Hindlimb muscle (tissue), 1 donor: ENCODE measurements at places on chromosomes 2 and 18.
A peak's percentile ranks its signal among the peaks of the same experiment; 100 is the strongest.

DNA sequence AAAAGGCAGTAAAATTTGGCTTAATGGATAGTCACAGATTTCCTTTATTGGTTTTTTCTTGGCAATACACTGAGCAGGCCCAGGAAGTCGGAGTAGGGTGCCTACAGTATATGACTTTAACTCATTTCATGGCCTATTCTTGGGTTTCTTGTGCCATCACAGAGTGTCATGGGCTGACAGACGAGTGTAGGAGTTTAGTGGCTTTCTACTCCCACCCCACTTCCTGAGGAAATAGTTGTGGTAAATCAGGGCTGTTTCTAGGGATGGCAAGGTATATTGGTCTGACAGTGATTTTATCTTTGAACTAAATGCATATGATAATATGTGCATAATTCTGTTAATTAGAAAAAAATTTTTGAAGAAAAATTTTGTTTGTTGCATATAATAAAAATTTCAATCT is 100.1 kb downstream of the PLCL1 start:
- no peak for DNase-seq

DNA sequence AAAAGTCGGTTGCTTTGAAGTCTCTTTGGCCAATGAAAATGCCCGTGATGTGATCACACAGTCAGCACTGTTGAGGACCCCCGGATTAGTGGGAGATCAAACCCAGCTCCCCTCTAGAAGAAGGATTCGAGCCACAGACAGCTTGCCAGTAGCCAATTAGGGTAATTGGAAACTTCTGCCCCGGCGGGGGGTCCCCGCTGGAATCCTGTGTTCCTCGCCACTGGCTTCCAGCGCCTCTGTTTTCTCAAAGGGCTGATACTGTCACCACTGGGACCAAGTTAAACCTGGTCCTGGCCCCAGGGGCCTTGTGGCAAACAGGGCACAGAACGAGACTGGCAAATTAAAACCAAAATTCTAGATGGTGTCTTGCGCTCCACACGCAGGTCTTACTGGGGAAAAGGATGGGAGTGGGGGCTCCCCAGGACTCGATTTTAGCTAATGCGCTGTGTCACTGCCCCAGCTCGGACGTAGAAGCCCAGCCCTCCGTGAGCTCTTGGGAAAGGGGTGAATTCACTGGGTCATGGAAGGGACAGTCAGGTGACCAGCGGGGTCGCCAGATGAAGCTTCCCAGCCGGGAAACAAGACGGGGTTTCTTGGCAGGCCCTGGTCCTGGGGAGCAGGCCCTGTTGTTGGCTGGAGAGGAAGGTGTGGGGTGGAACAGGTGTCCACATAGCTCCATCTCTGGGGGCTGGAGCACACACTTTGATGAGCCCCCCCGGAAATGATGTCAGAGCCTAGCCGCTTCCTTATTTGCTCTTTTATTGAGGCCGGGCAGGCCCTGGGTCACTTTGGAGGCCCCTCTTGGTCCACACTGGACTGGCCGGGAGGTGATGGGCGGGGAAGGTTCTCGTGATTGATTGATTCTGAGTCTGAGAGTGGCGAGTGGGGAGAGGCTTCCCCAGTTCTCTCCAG is 90.2 kb downstream of the SMAD7 start:
- no peak for DNase-seq

DNA sequence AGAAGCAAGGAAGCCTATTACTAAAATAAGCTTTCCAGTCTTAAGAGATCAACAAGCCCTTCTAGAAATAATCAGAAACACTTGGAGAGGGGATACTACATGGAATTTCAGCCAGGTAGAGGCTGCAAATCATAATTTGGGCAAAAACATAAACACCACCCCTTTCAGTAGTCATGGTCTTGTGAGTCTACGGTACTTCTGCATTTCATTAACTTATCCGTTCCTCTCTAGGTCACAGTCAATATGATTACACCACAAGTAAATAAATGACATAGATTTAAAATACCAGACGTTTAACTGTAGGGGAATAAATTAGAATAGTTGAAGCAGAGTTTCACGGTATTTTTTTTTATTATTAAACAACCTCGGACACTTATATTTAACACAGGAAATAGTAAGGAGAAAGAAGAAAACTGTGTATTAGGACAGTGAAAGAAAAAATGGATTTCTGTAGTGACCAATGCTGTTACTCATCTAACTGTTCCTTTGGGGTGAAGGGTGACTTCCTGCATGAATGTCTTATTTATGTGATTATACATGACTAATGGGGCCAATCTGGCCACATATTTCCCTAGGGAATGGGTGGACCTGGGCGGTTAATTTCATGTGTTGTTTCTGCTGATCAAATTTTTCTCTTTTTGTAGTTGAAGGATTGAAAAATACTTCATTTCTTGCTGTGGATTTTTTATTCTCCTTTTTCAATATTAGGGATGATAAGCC is 456.6 kb upstream of the UBE2E3 start:
- no peak for DNase-seq

- peak; percentile 49 for DNase-seq
Observed at GRCh38 chr2:101793277-101793969, 95.9 kb downstream of the MAP4K4 start.

- DNase-seq, result no peak
Observed at GRCh38 chr2:104858006-104858978, 4.4 kb downstream of the POU3F3 start.

GRCh38 chr18:48901145-48902022 is 49.4 kb downstream of the SMAD7 start:
- DNase-seq, result no peak

DNA sequence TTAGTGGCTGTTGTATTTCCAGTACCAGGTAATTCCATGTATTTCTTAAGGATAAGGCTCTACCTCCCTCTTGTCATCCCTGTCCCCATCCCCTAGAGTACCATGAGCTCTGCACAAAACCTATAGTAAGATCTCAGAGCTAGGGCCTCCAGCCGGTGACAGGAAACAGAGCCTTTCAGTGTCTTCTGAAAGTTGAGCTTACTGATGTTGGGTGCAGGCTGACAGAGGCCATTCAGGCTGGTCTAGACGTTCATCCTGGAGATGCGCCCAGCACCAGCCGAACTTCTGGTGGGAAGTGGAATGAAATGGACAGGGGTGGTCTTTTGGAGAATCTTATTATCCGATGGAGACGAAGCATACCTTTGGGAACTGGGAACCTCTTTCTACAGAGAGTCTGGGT is 16.7 kb upstream of the LYPD6B start:
- DNase-seq, result no peak

DNA sequence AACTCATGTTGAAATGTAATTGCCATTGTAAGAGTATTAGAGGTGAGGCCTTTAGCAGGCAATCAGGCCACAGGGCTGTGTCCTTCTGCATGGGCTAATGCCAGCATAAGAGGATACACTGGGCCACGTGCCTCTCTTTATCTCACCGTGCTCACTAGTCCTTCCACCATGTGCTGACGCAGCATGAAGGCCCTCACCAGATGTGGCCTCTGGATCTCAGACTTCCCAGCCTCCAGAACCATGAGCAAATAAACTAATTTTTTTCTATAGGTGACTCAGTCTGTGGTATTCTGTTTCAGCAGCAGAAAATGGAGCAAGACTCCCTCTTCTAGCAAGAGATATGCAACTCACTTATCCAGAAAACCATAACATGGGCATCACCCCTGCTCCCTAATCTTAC is 149.7 kb upstream of the ZNF236 start:
- no peak for DNase-seq

- no peak for DNase-seq
Observed at GRCh38 chr18:75249672-75250470, 39.3 kb downstream of the TSHZ1 start.

DNA sequence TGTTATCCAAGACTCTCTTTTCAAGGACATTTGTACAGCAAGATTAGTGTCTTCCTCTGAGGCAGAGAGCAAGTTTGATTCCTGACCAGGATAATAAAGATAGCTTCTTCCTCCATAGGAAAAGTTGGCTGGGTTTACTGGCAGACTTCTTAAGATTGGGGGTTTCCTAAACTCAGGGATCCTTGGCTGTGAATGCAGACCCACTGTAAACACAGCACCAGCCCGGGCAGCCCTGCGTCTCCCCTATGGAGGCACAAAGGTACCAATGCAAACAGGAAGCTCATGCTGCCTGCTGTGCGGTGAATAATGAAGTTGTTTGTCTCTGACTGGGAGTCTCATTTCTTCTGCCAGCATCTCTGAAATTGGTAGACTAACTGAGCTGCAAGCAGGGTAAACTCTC is 96.2 kb upstream of the ARHGAP28 start:
- DNase-seq, result no peak

- no peak for DNase-seq
Observed at GRCh38 chr2:96875498-96876268, 5.8 kb upstream of the SEMA4C start.

DNA sequence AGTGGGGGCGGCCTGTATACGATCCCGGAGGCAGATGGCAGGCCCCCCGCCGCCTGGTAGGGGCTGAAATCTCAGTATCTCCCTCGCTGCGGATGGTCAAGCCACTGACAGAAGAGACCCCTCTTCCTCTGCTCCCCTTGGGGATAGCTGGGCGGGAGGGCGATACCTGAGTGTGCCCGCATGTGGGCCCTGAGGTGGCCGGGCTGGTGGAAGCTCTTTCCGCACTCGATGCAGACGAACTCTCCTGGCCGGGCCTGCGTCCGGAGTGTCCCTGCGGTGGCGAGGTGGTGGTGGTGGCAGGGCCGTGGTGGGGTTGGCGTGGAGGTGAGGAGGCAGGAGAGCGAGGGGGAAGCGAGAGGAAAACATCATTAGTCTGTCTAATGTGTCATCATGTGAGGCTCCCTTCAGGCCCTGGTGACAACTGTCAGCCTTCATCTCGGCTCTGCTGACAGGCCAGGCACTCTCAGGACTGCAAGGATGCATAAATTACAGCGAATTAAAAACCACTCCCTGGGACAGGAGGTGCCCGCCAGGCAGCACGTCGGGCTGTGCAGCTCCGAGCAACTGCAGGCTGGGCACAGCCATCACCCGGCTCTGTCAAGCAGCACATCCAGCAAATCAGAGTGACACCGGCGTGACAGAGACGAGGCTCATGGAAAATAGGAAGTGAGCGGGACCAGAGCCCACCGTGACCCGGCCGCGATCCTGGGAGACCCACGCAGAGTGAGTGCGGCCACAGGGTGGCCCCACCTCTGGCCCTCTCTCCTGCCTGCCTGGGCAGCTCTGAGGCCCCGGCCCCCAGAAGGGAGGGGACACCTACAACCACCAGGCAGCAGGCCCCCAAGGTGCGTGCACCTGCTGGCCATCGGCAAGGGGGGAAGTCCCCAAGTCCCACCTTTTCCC is 123.5 kb downstream of the ZNF516 start:
- DNase-seq, result no peak

DNA sequence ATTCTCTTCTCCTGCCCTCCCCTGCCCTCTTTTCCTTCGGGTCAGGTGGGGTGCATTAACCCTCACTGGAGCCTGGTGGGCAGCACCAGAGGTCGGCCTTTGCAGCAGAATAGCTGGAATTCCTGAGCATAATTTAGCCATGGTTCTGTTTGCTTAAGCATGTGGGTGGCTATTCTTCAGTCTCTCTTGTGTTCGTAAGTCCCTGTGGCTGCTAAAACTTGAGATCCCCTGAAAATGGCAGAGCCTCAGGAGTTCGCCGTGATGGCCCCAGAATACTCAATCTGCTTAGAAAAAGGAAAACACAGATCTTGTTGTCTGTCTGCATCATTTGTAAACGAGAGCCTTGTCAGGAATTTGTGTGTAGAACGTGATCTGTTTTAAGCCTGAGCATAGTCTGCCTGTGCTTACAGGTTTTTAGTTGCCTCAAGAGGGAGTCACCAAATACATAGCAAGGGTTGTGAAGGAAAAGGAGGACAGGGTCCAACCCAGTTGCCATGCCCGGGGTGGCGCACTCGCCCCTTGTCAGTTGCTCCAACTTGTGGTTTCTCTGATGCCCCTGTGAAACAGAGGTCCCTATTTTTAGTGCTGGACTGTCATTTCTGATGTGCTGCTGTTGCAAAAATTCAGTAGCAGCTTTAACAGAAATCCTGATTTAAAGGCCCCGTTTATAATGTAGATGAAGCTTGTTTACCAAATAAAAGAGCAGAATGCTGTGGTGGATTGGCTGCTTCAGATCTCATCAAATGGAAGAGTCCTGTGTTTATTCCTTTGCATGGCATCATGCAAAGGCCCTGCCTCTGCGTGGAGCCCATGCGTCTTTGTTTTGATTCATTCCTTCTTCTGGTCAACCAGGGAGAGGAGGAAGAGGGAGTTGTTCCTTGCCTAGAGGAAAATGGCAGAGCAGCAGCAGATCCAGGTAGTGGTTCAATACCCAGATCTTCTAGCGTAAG is 74.8 kb downstream of the WDSUB1 start:
- DNase-seq, result no peak

DNA sequence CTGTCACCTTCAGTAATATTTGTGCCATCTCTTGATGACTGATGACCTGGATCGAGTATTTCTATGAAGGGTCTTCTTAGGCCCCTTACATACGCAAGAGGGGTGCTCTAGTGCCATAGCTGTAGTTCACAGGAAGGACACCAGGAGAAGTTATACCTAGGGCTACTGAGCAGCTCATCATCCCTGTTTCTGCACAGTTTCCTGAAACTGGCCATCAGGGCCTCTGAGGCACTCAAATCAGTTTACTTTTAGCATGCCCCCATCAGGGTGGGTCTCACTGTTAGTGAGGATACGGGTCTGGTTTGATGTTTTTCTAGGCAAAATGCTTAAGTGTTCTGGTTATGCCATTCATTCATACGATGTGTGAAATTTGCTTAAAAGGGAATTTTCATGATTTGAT is 20.0 kb upstream of the FBLN7 start:
- DNase-seq, result no peak

GRCh38 chr18:63788447-63789096 is 13.4 kb downstream of the SERPINB7 start:
- no peak for DNase-seq

- DNase-seq, result no peak
Observed at GRCh38 chr18:9135081-9135911, 1.3 kb upstream of the ANKRD12 start.

GRCh38 chr2:188322569-188323551 is 31.2 kb downstream of the GULP1 start:
- no peak for DNase-seq

GRCh38 chr2:860259-860855 is 90.3 kb upstream of the SNTG2 start:
- DNase-seq, result no peak

DNA sequence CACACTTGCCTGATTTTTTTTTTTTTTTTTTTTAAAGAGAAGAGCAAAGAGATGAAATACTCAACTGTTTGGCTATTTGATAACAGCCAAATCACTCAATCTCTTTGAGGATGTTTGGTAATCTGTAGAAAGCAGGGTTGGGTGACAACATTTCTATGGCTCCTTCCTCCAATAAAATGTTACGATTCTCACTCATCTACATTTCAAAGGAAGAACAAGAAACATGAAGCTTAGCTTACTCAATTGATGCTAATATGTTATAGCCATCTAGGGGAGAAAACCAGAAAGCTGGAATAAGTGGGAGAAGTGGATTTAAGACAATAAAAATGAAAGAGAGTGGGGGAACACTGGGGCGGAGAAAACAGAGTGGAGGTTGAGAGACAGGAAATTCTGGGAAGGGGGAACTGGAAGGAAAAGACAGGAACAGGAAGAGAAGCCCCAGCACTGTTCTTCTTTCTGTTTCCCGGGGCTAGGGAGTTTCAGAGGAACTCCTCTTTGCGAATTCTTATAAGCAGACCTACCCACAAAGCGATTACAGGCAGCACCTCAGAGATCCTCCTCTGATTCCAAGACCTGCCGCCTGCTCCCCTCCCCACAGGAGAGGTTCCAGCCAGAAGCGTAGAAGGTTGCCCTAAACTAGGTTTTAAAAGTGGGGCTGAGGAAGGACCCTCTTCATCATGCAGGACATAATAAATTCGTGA is 13.3 kb downstream of the ST3GAL5 start:
- no peak for DNase-seq
